GM12878 (cell line): ENCODE measurements at places on chromosomes 6 and 20. TPM values are rescaled to one million over a fixed set of nuclear protein-coding genes. Genes with fewer than 3 reads are reported as not detected.

ATAT1 gene
- total RNA-seq, result 7.1 and 9.0 TPM in 2 replicates

HLA-DOA gene
- 73.3 and 73.5 TPM in 2 replicates for total RNA-seq

ARMC12 gene
- total RNA-seq, result 0.56 and 1.0 TPM in 2 replicates

OPRM1 gene
- total RNA-seq, result not detected in 2 replicates

TBC1D7 gene
- 21.0 and 23.1 TPM in 2 replicates for total RNA-seq

STMND1 gene
- not detected in 2 replicates for total RNA-seq

CNR1 gene
- total RNA-seq, result 15.4 TPM in 2 replicates

HRH3 gene
- total RNA-seq, result not detected in 2 replicates

CLPSL1 gene
- total RNA-seq, result not detected in 2 replicates

TRIM10 gene
- total RNA-seq, result not detected in 2 replicates

TCP11 gene
- not detected in 2 replicates for total RNA-seq

DNA sequence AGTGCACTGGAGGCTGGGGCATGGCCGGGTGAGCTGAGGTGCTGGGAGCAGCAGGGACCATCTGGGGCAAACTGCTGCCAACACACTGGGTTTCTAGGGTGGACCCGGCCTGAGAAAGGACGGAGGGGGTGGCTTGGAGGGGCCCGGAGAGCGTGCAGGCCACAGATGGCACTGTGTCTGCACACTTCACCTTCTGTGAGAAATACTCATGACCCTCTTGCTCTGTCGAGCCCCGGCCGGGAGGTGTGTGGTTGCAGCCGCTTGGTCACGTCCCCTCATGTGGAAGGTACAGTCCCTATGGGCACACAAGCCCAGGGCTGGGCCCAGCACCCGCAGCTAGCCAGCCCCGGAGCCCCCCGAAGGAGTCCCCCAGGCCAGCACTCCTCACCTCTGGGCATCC, 59.7 kb downstream of the RBM38 start:
- H3K4me1 ChIP-seq, result peaks cover 27% of the 10 kb centered on the region
- no peaks in the 10 kb centered on the region for H3K27me3 ChIP-seq
- peak overlapping the region; percentile 39; the same call in 1 of the 2 replicates for H3K4me3 ChIP-seq

GRCh38 chr6:110566346-110567125, 90.1 kb upstream of the SLC22A16 start:
- no peak overlapping the region for H3K27ac ChIP-seq
- H3K4me1 ChIP-seq, result no peaks in the 10 kb centered on the region

GRCh38 chr6:36263390-36264000, 6.4 kb upstream of the PNPLA1 start:
- H3K36me3 ChIP-seq, result no peaks in the 10 kb centered on the region
- H3K4me3 ChIP-seq, result no peak overlapping the region
- no peak for DNase-seq
- no peaks in the 10 kb centered on the region; the same call in none of the 2 replicates for H3K27me3 ChIP-seq
- H3K4me1 ChIP-seq, result no peaks in the 10 kb centered on the region
- no peak overlapping the region for H3K27ac ChIP-seq

DNA sequence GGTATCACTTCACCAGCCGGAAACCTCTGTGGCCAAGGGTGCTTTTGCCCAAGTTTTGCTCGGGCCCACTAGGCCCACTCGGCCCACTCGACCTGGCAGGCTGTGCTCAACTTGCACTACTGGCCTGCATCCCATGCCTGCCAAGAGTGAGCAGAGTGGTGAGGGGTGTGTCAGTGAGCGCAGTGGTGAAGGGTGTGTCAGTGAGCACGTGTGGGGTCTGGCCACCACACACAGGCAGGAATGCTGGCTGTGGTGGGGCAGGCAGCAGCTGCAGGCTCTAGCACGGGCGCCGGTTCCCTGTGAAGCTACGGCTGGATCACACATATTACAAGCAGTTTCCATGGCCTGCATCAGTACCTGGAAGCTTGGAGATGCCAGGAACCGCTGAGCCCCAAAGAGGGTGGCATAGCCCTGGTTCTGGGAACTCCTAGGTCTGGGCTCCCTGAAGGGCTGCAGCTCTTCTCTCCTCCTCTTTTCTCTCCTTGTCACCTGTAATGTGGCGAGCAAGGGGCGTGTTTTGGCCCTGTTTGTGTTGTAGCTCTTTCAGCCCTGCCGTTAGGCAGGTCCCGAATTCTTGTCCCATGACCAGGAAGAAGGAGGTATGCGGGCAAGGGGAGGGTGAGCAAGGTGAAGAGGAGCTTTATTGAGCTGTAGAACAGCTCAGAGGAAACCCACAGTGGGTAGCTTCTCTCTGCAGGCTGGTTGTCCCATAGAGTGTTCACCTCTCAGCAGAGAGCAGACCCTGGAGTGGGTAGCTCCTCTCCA, 51.0 kb upstream of the CLDN20 start:
- H3K27ac ChIP-seq, result no peak overlapping the region
- H3K4me1 ChIP-seq, result no peaks in the 10 kb centered on the region
- H3K36me3 ChIP-seq, result no peaks in the 10 kb centered on the region; the same call in 1 of the 2 replicates
- DNase-seq, result no peak
- no peaks in the 10 kb centered on the region for H3K27me3 ChIP-seq
- H3K4me3 ChIP-seq, result no peak overlapping the region

GRCh38 chr6:64294034-64294433, 658.4 kb downstream of the PHF3 start:
- no peak overlapping the region for H3K27ac ChIP-seq
- H3K27me3 ChIP-seq, result no peaks in the 10 kb centered on the region
- H3K36me3 ChIP-seq, result no peaks in the 10 kb centered on the region
- no peak for DNase-seq
- H3K4me1 ChIP-seq, result no peaks in the 10 kb centered on the region
- no peak overlapping the region for H3K4me3 ChIP-seq

GRCh38 chr6:88361298-88361697, 195.2 kb upstream of the CNR1 start:
- no peaks in the 10 kb centered on the region for H3K4me1 ChIP-seq
- H3K27me3 ChIP-seq, result no peaks in the 10 kb centered on the region
- H3K36me3 ChIP-seq, result no peaks in the 10 kb centered on the region
- H3K27ac ChIP-seq, result no peak overlapping the region

DNA sequence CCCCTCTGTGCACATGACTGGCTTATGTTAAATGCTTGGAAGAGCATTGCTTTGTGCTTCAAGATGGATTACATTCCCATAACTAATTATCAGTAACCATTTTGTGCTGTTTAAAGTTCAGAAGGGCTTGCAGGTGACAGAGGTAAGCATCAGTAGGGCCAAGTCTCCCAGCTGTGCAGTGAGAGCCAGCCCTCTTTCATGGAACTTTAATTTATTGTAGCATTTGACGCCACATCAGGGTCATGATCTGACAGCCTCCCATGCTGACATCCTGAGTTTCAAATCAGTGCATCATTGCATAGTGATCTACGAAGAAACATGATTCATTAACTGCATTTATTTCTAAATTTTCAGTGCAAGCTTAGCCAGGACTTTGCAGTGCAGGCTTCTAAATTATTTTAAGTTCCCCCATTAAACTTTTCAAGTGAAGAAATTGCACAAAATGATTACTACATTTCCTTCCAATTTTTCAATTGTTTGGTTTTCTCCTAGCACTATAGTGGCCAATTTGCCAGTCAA, 380.9 kb downstream of the UTRN start:
- DNase-seq, result no peak
- no peak overlapping the region for H3K4me3 ChIP-seq
- H3K36me3 ChIP-seq, result no peaks in the 10 kb centered on the region
- peaks cover 12% of the 10 kb centered on the region for H3K4me1 ChIP-seq

DNA sequence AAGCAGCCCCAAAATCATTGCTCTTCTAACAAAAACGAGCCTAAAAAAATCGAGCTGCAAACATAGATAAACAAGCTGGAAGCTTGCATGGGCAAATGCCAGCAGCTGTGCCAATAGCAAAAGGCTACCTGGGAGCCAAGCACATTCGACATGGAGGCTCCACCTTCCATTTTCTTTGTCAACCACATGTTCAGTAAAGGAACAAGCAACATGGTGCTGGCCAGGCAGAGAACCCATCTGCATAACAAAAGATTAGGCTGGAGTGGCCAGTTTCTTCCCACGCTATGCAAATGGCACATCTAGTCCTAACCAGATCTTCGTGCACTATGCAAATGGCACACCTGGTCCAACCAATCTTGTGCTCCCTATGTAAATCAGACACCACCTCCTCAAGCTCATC, 110.5 kb downstream of the KIF16B start:
- no peaks in the 10 kb centered on the region for H3K27me3 ChIP-seq
- H3K36me3 ChIP-seq, result no peaks in the 10 kb centered on the region

- H3K36me3 ChIP-seq, result no peaks in the 10 kb centered on the region
- no peak overlapping the region for H3K27ac ChIP-seq
- no peaks in the 10 kb centered on the region for H3K4me1 ChIP-seq
These were observed 334.0 kb downstream of the THBS2 start for GRCh38 chr6:168919470-168920179.

DNA sequence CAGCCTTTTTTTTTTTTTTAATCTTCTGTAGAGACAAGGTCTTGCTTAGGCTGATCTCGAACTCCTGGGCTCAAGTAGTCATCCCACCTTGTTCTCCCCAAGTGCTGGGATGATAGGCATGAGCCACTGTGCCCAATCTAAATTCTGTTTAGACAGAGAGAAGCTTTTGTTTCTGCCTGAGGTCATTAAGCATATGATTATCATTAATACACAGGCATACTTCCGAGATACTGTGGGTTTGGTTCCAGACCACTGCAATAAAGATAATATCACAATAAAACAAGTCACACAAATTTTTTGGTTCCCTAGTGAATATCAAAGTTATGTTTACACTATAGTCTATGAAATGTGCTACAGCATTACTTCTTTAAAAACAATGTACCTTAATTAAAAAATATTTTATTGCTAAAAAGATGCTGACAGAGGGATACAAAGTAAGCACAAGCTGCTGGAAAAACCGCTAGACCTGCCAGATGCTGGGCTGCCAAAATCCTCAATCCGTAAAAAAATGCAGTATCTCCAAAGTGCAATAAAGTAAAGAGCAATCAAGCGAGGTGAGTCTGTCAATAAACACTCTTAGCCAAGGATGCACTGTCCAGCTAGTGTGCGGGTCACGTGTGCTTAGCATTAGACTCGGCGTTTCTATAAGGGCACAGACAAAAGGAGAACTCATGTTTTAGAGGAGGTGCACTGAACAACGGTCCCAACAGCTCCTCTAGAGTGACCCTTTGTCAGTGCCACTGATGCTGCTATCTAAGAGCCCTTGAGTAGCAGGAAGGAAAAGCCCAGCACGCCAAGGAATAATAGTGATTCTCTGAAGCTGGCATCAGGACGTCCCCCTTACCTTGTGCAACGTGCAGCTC, 16.1 kb downstream of the TXNDC5 start:
- peaks cover 7% of the 10 kb centered on the region for H3K4me1 ChIP-seq
- H3K4me3 ChIP-seq, result no peak overlapping the region
- DNase-seq, result no peak
- no peaks in the 10 kb centered on the region for H3K27me3 ChIP-seq
- H3K36me3 ChIP-seq, result peaks cover 19% of the 10 kb centered on the region

- no peak for DNase-seq
- peak overlapping the region; percentile 81 for H3K4me3 ChIP-seq
- H3K27ac ChIP-seq, result peak overlapping the region; percentile 87
- H3K4me1 ChIP-seq, result peaks cover 85% of the 10 kb centered on the region
- peaks cover 2% of the 10 kb centered on the region for H3K36me3 ChIP-seq
- H3K27me3 ChIP-seq, result no peaks in the 10 kb centered on the region
These were observed 33.0 kb downstream of the RREB1 start for GRCh38 chr6:7140631-7141378.

DNA sequence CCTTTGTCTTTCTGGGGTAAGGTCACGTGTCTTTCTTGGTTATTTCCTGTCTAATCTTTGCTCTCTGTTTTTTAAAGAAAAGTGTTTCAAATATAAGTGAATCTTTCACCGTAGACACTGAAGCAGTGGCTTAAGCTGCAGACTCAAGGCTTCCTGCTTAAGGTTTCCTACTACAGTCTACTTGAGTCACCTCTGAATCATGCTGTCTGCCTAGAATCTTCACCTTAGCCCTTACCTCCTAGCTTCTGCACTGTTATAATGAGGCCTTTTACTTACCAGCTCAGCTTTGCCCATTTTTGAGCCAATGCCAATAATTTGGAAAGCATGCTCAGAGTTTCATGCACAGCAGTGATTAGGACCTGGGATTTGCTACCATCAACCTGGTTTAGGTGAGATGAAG, 30.6 kb downstream of the ADGRF4 start:
- no peaks in the 10 kb centered on the region for H3K27me3 ChIP-seq
- H3K4me1 ChIP-seq, result no peaks in the 10 kb centered on the region
- H3K4me3 ChIP-seq, result no peak overlapping the region
- no peak overlapping the region for H3K27ac ChIP-seq

GRCh38 chr6:111222341-111222740, 135.0 kb downstream of the SLC16A10 start:
- H3K36me3 ChIP-seq, result no peaks in the 10 kb centered on the region
- no peak for DNase-seq
- peaks cover 2% of the 10 kb centered on the region; the same call in 1 of the 2 replicates for H3K27me3 ChIP-seq
- no peak overlapping the region for H3K4me3 ChIP-seq

DNA sequence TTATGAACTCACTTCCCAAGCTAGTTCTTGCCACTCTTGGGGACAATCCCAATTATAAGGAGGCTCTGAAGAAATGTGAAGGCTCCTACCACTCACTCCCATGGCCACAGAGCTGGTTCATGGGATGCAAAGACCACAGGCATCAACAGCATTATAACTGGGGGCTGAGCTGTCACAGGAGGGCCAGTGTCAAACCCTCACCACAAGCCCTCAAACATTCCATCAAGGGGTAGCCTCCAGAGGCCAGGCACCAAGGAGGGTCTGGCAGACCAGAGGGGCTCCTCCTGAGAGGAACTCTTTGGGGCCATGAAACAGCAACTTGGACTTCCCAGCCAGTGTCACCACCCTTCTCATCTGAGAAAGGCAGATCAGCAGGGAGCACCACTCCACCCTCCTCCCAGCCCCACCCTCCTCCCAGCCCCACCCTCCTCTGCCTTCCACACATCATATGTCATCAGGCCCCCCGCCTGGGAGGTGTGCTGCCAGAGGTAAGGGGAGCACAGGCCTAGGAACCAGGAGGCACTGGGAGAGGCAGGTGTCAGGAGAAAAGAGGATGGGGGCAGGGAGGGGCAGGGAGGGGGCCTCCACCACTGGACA, 1.2 kb upstream of the TSPO2 start:
- no peak for DNase-seq
- H3K36me3 ChIP-seq, result no peaks in the 10 kb centered on the region
- H3K4me3 ChIP-seq, result no peak overlapping the region
- no peaks in the 10 kb centered on the region for H3K27me3 ChIP-seq

DNA sequence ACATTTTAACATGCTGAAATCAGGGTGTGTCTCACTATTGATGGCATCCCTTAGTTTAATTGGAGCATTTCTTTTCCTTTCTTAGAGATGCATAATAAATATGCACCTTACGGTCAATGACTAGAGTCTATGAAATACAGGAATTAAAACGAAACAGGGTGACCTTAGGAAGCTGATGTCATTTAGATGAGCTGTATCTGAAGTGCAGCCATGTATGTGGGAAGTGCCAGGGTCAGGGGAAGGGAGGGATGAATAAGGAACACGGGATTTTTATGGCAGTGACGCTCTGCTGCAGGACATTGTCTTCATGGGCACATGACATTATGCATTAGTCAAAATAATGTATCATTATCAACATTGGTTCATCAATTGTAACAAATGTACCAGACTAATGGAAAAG, 84.0 kb downstream of the AGPAT4 start:
- H3K4me3 ChIP-seq, result no peak overlapping the region
- no peaks in the 10 kb centered on the region for H3K4me1 ChIP-seq
- H3K36me3 ChIP-seq, result no peaks in the 10 kb centered on the region
- no peaks in the 10 kb centered on the region for H3K27me3 ChIP-seq

- H3K4me1 ChIP-seq, result peaks cover 10% of the 10 kb centered on the region
- no peak for DNase-seq
- H3K27me3 ChIP-seq, result peaks cover 3% of the 10 kb centered on the region; the same call in 1 of the 2 replicates
- no peak overlapping the region for H3K4me3 ChIP-seq
These were observed 103.8 kb downstream of the TMEM242 start for GRCh38 chr6:157219201-157220200.

GRCh38 chr20:57742507-57743181, 32.8 kb upstream of the PMEPA1 start:
- no peak overlapping the region for H3K4me3 ChIP-seq
- no peak for DNase-seq
- H3K36me3 ChIP-seq, result no peaks in the 10 kb centered on the region
- no peaks in the 10 kb centered on the region for H3K4me1 ChIP-seq
- H3K27me3 ChIP-seq, result no peaks in the 10 kb centered on the region
- H3K27ac ChIP-seq, result no peak overlapping the region
